ENCODE measurements at places on chromosomes 3 and 15.

DNA sequence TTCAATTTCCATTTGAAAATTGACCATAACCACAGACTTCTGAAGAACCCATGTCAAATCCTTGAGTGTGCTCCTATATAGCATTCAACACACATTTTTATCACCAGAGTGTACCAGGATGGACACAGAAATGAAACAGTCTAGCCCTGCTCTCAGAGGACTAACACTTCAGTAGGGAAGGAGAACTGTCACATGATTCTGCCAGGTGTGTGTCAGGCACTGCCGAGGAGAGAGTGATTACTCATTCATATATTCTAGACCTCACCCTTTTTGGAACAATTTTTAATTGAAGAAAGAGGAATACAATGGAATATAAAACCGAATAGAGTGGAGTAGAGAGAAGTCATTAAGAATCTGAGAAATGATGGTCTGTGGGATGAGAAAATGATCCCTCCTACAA lies 125.8 kb downstream of the ERC2 start:
- DNase-seq, result no peak

DNA sequence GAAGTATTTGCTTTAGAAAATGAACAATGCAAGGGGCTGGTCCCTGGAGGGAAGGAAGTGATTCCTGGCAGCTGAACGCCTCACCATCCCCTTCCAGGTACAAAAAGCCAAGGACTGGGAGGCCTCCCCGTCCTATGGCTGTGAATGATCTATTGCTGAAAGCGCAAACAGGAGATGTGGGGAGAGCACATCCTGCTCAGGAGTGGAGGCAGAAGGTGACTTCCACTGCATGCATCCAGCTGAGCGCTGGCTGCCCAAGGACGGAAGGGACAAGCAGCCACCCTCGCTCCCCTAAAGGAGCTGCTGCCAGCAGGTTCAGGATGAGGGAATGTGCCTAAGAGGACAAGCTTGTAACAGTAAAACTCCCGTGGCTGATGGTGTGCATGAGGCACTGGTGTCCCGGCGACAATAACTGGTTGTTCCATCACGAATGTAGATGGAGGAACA lies 41.4 kb downstream of the ABTB1 start:
- peak; percentile 58 for DNase-seq

GRCh38 chr3:20396335-20396734 lies 210.3 kb upstream of the SGO1 start:
- no peak for DNase-seq

GRCh38 chr3:17398959-17399551 lies 343.4 kb downstream of the TBC1D5 start:
- no peak for DNase-seq

DNA sequence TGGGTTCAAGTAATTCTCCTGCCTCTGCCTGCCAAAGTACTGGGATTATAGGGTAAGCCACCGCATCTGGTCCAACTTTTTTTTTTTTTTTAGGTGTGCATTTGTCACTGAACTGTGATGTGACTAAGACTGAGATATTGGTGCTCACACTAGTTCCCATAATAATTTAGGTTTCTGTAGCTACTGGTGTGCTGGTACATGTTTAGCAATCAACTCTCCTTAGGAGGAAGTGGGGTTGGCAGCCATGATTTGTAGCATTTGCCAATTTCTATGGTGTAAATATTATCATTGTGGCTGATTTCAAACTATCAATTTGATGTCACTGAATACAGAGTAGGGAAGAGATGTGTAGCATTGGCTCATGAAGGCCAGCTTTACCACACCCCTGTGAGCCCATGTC lies 372.7 kb downstream of the EDEM1 start:
- DNase-seq, result no peak

DNA sequence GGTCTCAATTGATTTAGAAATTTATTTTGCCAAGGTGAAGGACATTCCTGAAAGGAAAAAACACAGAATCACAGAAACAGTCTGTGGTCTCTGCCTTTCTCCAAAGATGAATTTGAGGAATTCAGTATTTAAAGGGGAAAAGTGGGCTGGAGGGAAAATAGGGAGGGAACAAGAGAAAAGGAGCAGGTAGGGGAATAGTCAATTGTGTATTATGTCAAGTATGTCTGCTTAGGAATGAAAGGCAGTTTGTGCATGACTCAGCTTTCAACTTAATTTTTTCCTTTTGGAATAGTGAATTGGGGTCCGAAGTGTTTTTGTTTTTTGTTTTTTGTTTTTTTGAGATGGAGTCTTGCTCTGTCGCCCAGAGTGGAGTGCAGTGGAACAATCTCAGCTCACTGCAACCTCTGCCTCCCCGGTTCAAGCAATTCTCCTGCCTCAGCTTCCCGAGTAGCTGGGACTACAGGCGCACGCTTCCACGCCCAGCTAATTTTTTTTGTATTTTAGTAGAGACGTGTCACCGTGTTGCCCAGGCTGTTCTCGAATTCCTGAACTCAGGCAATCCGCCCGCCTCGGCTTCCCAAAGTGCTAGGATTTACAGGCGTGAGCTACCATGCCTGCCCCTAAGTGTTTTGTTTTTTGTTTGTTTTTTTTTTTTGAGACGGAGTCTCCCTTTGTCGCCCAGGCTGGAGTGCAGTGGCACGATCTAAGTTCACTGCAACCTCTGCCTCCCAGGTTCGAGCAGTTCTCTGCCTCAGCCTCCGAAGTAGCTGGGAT lies 74.1 kb upstream of the MAP4 start:
- no peak for DNase-seq

DNA sequence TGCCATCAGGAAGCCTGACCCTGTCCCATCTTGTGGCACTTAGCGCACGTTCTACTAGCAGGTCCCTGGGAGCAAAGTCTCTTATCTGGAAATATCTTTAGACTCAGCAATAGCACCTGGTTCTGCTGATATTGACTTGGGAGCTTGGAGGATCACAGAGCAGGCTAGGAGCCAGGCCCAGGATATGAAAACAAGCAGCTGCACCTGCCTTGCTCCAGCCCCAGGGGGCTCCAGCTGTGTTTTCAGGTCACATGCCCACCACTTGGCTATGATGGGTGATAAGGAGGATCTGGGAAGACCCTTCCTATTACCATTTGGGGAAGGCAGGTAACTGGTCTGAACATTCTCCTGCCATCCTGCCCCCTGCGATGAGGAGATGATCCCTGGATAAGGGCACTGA lies 87.8 kb downstream of the C3orf70 start:
- no peak for DNase-seq

DNA sequence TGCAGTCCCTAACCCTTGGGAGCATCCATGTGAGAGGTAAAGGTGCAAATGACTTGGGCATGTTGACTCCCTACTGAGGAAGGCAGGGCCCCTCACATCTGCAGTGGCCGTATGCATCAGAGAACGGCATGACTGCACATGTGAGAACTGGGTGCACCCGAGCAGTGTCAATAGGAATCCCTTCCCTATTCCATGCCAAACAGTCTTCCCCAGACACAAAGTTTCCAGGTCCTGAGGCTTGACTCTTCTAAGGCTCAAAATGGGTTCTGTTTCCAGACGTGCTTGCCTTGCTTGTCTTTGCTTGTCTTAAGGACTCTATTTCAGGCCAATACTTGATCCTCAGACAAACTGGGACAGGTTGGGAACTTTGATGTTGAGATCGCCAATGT lies 20.5 kb upstream of the ANPEP start:
- DNase-seq, result no peak

- no peak for DNase-seq
Observed at GRCh38 chr15:48233246-48233645, 27.1 kb downstream of the SLC12A1 start.

DNA sequence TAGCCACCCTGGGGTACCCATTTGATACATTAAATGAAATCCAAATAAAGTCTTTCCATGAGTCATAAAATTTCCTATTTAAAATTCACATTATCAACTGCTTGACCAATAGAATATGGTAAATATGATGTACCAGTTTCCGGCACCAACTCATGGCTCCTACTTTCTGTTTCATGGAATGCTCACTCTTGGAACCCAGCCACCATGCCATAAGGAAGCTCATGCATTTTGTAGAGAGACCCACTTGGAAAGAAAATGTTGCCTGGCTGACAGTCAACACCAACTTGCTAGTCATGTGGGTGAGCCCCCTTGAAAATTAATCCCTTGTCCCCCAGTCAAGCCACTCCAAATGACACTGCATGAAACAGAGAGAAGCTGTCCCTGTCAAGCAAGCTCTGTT lies 57.2 kb downstream of the WWTR1 start:
- no peak for DNase-seq

DNA sequence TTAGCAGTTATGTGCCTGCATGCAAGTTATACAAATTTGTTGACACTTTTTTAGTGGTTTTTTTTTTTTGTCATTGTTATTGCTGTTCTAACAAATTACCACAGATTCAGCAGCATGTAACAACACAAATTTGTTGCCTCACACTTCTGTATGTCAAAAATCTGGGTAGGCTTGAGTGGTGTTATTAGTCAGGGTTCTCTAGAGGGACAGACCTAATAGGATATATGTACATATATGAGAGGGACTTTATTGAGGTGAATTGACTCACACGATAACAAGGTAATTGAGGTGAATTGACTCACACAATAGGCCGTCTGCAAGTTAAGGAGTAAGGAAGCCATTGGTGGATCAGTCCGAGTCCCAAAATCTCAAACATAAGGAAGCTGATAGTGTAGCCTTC lies 15.0 kb upstream of the PLSCR1 start:
- no peak for DNase-seq

- no peak for DNase-seq
Observed at GRCh38 chr3:44887101-44887500, 12.7 kb downstream of the TGM4 start.

DNA sequence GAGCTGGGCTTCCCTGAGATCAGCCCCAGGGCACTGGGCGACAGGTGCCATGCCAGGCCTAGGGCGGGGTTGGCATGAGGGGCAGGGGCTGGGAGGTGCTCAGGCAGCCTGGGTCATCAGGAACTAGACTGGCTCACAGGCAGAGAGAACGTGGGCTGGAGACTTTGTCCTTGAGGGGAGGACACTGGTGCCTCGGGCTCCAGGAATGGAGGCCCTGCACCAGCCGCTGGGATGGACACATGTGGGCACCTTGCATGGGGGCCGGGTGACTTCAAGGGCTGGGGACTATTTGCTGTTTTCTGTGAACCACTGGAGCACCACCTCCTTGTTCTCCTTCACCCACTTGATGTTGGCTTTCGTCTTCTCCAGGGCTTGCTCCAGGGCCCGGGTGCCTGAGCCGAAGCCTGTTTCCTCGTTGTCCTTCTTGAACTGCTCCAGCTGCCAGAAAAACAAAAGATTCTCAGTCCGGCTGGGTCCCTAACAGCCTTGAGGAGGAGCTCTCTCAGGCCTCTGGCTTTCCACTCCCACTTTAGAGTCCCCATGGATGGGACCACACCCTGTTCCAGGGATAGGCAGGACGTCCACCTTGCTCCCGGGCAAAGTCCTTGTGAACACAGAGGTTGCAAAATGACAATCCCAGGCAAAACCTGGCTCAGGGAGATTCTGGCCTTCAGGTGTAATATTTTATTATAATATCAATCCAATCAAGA lies 9.1 kb downstream of the MESP2 start:
- no peak for DNase-seq

GRCh38 chr3:59251869-59252268 lies 202.0 kb upstream of the CFAP20DC start:
- no peak for DNase-seq

DNA sequence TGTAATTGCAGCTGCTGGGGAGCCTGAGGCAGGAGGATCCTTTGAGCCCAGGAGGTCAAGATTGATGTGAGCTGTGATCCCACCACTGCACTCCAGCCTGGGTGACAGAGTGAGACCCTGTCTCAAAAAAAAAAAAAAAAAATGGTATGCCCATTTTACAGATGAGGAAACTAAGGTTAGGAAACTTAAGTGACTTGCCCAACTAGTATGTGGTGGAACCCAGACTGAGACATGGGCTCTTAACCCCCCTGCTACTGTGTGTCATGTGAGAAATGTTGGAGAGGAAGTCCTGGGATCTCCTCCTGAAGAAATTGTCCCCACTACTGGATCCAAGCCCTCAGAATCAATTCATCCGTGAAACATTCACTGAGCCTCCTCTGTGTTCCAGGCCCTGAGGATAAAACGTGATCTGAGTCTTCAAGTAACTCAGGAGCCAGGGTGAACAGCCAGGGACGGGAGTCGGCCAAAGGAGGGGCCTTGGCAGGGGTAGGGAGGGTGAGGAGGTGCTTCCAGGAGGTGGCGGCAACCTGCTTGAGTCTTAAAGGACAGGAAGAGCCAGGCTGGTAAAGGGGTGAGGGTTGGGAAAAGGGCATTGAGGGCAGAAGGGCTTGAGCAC lies 19.6 kb upstream of the RNU6-1 start:
- DNase-seq, result no peak

DNA sequence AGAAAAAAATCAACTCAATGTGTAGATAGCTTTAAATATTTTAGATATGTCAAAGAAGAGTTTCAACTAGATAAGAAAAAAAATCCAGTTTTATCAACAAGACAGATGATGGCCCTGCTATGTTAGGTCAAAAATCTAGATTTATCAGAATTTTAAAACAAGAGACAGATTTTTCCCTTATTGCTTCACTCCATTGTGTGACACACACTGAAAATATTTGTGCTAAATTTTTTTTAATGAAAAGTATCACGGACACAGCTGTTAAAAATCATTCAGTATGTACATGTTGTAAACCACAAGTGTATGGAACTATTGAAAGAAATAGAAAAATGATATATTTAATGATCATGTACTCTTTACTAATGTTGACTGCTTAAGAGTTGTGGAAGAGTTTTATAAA lies 43.6 kb downstream of the FOXB1 start:
- DNase-seq, result no peak

DNA sequence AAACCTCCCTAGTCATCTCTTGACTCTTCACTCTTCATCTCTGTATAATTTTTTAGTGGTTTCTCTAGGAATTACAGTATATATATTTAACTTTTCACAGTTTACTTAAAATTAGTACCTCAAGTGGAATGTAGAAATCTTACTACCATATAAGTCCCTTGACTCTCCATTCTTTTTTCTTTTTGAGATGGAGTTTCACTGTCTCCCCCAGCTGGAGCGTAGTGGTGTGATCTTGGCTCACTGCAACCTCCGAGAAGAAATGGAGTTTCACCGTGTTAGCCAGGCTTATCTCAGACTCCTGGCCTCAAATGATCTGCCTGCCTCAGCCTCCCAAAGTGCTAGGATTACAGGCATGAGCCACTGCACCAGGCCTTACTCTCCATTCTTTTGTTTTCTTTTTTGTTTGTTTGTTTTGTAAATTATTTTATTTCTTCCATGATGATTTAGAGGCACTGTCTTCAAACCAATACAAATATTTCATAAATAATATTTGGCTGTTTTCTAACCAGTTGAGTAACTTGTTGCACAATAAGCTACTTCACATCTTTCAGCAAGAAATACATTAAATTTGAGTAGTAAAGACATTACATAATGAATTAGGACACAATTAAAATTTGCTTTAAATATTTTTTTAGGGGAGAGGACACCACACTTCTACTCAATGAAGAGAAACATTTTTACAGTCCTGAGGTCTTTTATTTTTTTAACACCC lies 144.8 kb downstream of the RBPMS2 start:
- DNase-seq, result no peak

GRCh38 chr3:119329551-119329950 lies 35.4 kb downstream of the ARHGAP31 start:
- no peak for DNase-seq

GRCh38 chr15:77895742-77896141 lies 181.8 kb downstream of the TBC1D2B start:
- DNase-seq, result peak; percentile 19

All from upper lobe of right lung (tissue), 1 donor.